ENCODE measurements at places on chromosomes 7 and 10. TPM values are rescaled to one million over a fixed set of nuclear protein-coding genes. Genes with fewer than 3 reads are reported as not detected.
A peak's percentile ranks its signal among the peaks of the same experiment; 100 is the strongest.

DNA sequence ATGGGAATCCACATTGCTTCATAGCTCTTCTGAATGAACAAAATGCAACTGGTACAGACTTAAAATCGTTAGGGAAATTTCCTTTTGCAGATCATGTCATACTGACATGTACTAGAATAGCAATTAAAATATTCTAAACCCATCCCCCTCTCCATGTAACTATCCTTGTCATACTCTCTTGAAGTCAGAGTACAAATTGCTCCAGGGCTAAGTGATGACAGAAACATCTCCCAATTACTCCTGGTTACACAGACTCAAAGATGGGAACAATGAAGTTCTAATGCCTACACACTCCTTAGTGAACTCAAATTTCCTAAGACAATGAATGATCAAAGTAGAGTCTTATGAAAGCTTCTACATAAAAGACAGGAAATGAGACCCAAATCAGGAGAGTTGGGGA is 87.2 kb downstream of the PDE1C start:
- DNase-seq = no peak

GRCh38 chr10:113983552-113983951 is 60.1 kb upstream of the ADRB1 start:
- no peak for DNase-seq

GRCh38 chr10:50631052-50631451 is 7.3 kb upstream of the SGMS1 start:
- DNase-seq = no peak

Gene PHKG1
- total RNA-seq = 35.5 TPM

Gene VPS37D
- total RNA-seq = 2.5 TPM

GRCh38 chr7:28182071-28182471 is 1.5 kb upstream of the JAZF1 start:
- peak; percentile 53 for DNase-seq

Gene ARID5B
- total RNA-seq = 31.8 TPM

DNA sequence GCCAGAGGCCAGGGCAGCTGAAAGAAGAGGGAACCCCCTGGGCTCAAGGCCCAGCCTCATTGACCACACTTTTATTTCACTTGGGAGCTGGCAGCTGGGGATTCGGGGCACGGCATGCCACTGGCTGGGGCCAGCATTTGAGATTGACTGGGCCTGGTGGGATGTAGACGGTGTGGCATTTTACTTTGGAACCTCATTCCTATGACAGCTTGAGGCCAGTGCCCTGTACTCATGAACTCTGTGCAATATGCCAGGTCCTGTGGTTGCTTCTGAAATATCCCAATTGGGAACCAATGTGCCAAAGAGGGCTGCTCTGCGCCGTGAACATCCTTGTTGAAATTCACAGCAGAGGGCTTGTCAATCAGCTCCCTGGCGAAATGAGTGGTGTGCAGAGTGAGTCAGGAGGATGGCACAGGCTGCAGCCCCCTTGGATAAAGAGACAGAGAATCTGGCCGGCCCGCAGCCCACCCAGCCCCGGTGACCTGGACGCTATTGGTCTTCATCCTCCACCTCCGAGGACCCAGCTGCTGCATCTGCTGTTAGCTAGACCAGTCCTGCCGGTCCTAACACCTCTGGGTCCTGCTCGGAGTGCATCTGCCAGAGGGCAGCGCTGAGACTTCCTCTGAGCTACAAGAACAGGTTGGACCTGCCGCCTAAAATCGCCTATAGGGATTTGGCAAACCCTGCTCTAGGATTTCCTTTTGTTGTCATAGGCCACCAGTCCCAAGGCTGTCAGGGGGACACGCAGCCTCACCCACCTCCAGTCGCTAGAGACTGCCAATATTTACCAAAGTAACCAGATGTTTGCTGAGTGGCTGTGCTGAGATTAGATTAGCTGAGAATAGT is 58.0 kb downstream of the PRKAG2 start:
- DNase-seq = no peak

- DNase-seq = peak; percentile 81
Measured at GRCh38 chr10:72335394-72336258, 19.1 kb downstream of the DNAJB12 start.

Gene UCMA
- not detected for total RNA-seq

Gene RFC2
- 9.1 TPM for total RNA-seq

DNA sequence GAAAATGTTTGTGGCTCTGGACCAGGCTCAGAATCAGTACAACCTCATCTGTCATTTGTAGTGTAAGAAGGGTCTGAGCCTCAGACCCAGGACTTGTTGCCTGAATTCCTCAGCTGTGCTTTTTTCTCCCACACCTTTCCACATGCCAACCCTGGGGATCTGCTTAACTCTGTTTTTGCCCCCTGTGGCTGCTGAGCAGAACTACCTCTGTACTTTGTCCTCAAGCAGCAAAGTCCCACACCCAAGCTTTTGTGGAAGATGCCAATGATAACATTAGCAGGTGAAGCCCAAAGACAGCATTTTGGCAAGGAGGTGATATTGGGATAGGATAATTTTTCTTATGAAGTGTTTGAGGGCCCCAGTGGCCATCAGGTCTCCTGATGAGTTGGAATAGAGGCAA is 5.8 kb upstream of the CYP2C18 start:
- no peak for DNase-seq

DNA sequence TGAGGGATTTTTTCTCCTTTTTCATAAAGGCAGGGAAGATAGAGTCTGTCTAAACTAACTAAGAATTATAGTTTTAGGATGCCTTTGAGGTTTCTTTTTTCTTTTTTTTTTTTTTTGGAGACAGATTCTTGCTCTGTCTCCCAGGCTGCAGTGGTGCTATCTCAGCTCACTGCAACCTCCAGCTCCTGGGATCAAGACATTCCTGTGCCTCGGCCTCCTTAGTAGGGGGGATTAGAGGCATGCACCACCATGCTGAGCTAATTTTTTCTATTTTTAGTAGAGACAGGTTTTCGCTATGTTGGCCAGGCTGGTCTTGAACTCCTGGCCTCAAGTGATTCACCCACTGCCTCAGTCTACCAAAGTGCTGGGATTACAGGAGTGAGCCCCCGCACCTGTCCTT is 239.7 kb downstream of the KCND2 start:
- DNase-seq = no peak

Gene AKR1C4
- not detected for total RNA-seq

GRCh38 chr10:8043569-8044306 is 10.8 kb upstream of the GATA3 start:
- no peak for DNase-seq

DNA sequence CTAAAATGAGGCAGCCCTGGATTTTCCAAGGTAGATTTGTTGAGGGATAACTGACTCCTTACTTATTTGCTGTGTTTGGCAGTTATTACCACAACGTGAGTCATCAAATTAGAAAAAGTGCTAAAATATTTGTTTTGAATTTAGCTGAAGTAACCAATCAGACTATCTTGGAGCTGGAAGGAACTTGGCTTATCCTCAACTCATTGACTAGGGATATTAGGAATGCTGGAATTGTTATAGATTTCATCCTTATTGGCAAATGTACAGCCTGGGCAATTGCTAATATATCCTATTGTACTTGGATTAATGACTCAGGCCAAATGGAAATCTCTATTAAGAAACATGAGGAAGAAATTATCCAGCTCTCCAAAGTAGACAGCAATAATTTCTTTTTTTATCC is 1189.0 kb upstream of the LRRN3 start:
- DNase-seq = no peak

DNA sequence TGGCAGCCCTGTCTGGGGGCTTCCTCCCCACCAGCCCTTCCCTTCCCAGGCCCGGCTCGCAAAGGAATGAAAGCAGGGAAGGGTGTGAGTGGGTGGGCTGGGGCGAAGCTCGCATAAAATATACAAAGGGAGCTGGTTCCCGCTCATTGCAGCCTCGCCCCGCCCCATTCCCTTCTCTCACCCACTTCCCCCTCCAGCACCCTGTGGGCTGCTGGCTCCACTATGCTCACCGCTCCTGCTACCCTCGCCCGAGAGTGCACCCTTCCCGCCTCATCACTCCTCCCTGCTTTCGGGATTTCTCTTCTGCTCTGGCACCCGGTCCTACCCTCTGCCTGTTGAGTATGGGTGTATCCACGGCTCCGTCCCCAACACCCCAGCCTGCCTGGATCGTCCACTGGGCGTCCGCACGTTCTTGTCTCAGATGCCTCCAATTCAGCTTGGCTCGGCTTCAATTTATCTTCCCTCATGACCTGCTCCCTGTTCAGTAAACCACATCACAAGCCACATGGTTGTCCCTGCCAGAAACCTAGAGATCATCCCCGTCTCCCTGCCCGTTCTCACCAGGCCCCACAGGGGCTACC is 14.4 kb upstream of the TTYH3 start:
- DNase-seq = peak; percentile 60

DNA sequence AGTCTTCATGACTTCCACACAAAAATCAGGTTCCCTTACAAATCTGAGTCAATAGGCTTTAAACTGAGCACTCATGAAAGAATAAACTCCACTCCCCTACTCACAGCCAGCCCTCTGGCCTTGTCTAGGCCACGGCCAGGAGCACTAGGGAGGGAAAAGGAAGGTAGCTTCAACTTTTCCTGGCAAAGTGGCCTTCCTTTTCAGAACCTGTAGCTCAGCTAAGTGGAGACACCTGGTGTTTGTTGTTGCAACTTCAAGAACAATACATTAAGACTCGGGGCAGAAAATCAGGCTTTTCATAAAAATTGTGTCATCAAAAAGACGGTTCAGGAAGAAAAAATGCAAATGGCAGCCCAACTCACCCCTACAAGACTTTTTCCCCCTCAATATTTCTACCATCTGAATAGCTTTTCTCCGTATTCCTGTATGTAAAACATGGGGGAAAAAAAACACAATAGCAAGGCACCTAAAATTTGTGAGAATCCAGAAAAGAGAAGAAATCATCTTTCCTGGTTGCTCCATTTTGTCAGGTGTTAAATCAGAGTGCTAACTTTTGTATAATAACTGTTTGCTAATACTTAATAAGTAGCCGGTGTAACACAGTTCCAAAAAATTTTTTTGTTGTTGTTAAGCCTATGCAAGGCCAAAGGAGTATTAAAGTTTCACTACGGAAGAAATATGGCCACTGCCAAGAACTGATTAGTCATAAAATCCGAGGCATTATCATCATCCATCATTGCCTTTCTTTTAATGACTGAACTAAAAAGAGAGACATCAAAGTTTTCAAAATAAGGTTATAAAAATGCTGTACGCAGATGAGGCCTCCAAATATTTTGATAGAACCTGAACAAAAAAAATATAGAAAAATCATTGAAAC is 66.2 kb upstream of the ARID5B start:
- DNase-seq = no peak

Gene RPEL1
- total RNA-seq = not detected

DNA sequence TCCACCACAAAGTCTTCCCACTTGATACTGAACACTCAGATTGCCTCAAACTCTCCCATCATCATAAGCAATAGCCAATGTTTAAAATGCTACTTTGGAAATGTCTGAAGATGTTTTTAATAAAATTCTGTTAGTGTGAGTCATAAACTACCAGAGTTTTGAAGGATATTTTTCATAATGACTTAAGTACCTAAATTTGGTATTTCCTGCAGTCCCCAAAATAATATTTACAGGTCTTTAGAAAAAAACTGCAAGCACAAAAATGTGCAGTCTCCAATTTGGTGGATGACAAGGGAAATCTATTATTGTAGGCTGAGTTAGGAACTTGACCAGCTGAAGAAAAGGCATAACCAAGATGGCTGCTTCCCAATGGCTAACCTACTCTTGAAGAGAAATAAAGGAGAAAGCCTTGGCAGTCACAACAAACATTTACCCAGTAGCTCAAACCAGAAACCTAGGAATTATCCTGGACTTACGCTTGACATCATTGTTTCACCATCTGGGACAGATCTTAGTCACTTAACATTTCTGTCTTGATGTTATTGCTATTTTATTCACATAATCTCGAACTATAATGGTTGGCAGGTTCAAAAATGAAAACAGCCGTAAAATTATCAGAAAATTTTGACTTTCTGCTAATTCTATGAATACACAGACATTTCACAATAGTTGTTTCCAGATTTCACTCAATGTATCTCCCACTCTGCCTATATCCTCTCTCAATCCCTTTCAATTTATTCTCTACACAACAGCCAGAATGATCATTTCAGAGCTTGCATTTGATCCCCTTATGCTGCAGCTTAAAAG is 111.2 kb upstream of the STEAP1B start:
- no peak for DNase-seq

DNA sequence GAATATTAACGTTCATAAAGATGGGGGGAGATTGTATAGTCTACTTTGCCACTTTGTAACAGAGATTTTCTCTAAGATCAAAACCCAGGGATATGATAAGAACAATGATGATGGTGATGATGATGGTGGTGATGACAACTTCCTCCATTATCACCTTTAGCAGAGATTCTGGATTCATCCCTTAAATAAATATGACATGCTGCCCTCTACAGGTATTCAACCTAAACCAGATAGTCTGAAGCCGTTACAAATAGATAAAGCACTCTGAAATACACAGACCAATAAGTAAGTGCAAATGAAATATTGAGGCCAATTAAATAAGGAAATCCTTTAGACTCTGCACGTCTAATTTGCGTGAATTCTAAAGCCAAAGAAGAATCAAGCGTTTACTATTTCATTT is 211.5 kb downstream of the CREB5 start:
- DNase-seq = no peak

Gene LCOR
- total RNA-seq = 17.7 TPM

GRCh38 chr10:44801383-44802327 is 109.5 kb upstream of the TMEM72 start:
- peak; percentile 94 for DNase-seq

DNA sequence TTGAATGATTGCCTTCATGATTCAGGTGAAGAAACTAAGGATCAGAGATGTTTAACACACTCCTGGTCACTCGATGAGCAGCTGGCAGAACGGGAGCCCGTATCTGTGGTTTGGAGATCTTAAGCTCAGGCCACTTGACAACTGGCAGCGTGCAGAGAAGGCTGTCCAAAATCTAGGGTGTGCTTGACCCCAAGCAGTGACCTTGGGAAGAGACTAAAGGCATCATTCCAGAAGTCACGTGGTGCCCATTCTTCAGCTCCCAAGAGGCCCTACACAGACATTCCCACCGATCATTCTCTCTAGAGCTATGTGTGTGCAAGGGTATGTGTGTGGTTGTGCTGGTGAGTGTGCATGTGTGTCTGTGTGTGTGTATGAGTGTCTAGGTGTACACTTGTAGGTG is 493.8 kb downstream of the TCERG1L start:
- no peak for DNase-seq

DNA sequence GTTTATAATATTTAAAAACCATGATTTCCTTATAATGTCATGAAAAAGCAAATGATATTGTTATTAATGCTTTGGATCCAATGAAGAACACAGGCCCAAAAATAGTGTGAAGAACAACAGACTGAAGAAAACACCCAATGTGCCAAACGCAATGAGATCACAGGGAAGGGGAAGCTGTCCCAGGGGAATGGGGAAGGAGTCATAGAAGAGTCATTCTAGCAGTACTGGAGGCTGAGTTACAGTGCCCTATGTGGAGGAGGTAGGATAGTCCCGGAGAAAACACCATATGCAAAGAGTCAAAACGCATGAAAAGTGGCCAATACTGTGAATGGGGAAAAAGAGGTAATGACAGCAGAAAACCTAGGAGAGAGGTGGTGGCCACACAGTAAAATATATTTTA is 50.9 kb downstream of the TPK1 start:
- no peak for DNase-seq

All from right cardiac atrium (tissue), 5 donors.